ENCODE measurements at places on chromosomes 1 and 21.

- DNase-seq: no peak
These were observed 183.6 kb downstream of the S1PR1 start for GRCh38 chr1:101420406-101420805.

- peak; percentile 37 for DNase-seq
These were observed 257.3 kb downstream of the CAMTA1 start for GRCh38 chr1:7042322-7043190.

DNA sequence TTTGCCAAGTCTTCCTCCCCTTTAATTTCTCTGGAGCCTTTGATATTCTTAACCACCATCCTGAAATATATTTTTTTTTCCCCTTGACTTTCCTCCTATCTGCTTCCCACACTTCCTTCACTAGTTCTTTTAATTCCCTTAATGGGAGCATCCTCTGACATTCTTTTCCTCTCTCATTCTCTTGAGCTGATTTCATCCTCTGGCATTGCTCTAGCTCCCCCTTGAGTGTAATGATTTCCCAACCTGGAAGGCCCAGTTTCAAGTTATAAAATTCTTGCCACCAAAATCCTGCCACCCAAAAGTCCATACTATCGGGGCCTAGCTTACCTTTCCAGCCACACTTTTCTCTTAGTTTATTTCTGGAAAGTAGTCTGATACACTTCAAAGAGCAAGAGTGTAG, 39.5 kb upstream of the UBE2U start:
- peak; percentile 59 for DNase-seq

- no peak for DNase-seq
These were observed 3.2 kb downstream of the TMEM201 start for GRCh38 chr1:9591669-9592509.

DNA sequence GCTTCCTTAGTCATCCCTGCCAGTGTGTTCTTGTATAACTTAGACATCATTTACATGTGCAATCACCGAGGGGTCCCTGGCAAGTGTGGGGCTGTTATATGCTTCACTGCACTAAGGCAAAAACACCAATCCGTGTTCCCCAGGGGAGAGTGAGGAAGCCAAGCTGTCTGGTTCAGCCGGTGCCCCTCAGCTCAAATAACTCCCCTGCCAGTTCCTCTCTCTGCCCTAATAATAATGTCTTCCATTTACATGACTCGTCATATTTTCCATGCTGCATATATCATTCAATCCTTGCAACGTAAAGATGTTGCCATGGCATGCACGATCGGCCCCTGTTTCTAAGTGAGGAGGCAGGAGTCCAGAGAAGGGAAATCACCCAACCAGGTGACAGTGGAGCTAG, 24.4 kb upstream of the NDC1 start:
- no peak for DNase-seq

- DNase-seq: no peak
These were observed 172.3 kb downstream of the SIPA1L2 start for GRCh38 chr1:232457595-232457994.

- DNase-seq: no peak
These were observed 82.6 kb downstream of the MTR start for GRCh38 chr1:236877661-236878060.
